Left lung (tissue), 14 donors: ENCODE measurements at places on chromosomes 12 and 14.
A peak's percentile ranks its signal among the peaks of the same experiment; 100 is the strongest.

DNA sequence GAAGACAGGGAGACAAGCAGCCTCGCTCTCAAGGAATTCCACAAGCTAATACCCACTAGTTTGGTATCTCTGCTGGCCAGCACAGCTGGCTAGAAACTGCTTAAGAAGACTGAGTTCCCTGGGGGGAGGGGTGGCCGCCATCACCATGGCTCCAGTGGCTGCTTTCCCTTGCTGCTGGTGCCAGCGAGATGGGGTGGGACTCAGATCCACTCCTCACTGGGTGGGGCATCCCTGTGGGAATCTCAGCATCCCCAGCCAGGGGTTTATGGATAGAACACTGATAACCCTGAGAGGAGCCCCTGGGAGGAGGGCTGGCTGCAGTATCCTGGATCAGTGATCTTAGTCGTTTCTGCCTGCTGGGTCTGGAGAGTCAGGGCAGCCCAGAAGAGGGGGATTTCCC is 170.6 kb upstream of the MDGA2 start:
- no peak for DNase-seq

DNA sequence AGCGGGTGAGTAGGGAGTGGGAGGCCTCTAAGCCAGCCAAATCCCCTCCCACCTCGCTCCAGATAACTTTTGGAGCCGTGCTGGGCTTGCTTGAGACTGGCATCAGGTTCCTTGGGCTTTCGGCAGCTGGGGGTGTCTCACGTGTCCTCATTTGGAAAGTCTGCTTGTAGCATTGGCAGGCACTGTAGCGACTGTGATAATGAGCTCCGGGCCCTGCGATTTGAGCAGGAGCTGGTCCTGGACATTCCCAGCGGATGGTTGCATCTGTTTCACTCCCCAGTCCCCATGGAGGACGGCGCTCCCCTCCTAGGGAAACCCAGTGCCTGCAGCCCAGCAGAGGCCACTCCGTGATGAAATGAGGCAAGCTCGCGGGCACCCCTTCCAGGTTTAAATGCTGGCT is 49.4 kb downstream of the DGLUCY start:
- no peak for DNase-seq

- no peak for DNase-seq
These were observed 22.1 kb downstream of the FGD6 start for GRCh38 chr12:95195122-95195521.

DNA sequence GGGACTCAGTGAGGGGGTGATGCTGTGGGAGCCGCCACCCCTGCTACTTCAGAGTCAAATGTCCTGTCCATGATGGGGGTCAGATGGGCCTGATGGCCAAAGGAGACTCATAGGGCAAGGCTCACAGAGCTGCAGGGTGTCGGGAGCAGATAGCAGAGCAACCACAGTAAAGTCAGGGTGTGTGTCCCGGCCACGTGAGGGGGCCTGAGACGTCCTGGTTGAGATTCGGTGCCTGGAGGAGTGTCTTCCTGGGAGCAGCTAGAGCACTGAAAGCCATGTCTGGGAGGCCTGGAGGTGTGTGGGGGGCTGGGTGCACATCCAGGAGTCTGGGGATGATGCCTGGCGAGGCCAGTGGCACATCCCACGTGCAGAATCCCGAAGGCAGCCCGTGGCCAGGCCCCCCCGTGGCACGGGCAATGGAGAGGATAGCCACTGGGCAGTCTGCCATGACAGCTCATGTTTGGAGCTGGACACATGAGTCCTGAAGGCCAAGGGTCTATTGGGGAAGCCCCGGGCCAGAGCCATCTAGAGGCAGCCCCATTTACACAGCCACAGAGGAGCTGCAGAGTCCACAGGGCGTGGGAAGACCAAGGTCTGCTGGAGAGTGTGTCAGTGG is 308.0 kb upstream of the SFSWAP start:
- no peak for DNase-seq

GRCh38 chr12:82948491-82948890 is 261.8 kb downstream of the TMTC2 start:
- DNase-seq = no peak

- DNase-seq = no peak
These were observed 97.8 kb downstream of the TMEM30B start for GRCh38 chr14:61183196-61183885.

DNA sequence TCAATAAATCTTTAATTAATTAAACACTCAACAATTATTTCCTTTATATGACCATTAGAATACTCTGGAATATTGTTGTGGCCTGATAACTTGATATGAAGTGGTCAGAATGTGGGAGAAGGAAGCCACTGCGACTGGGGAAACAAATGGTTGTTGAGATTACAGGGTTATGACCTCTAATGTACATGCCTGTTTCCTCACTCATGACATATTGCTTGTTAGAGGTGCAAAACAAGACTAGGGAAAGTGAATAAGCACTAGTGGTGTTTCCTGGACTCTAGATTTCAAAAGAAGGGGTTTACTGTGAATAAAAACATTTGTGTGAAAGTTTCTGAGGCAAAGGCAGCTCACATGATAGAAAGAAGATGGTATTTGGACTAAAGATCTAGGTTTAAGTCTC is 53.3 kb downstream of the STAB2 start:
- DNase-seq = no peak

- no peak for DNase-seq
These were observed 13.1 kb downstream of the AKAP6 start for GRCh38 chr14:32341947-32342846.

- no peak for DNase-seq
These were observed 154.1 kb upstream of the ATP2B1 start for GRCh38 chr12:89862511-89863445.

DNA sequence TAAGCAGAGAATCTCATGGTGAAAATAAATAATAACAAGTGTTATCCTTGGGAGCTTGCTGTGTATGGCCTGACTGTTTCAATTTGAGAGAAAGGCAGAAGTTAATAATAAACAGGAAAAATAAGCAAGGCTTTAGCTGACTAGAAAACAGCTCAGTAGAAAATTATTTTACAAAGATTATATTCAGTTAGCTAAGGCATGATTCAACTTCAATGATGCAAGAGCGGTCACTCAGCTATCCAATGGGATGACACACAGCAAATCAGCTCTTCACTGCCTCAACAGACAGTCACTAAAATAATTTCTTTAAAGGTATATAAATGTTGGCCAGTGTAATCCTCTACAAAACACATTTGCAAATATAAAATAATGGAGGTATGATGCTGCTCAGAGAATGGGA is 18.6 kb downstream of the GSTZ1 start:
- no peak for DNase-seq

- no peak for DNase-seq
These were observed 424 bp downstream of the IGF1 start for GRCh38 chr12:102479939-102480338.

DNA sequence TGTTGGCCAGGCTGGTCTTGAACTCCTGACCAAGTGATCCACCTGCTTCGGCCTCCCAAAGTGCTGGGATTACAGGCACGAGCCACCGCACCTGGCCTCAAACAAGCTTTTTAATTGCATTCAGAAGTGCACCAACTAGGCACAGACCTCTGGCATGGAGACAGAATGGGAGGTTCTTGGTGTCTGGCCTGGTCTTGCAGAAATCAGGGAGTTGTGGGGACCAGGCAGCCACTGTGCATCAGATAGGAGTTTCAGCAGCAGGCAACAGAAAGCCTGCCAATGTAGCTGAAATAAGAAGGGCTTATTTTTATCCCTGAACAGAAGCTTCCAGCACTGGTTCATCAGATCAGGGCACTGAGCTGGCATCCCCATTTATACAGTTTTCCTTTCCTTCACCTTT is 22.2 kb upstream of the TCL1B start:
- DNase-seq = no peak

GRCh38 chr12:3427956-3428355 is 63.0 kb upstream of the PRMT8 start:
- DNase-seq = no peak

DNA sequence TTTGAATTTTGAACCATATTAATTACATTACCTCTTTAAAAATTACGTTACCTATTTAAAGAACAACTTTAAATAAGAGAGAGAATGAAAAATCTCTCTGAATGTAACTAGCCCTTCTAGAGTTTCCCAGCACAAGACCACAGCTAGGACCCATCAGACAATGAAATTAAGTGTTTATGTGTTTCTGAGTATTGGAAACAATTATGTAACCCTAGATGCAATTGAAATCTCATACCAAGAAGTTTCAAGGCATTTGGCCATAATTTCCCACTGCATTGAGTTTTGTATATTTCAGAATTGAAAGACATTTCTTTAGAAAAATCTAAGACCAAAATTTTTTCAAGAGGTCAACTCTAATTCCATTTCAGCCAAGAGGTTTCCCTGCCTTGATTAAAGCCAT is 47.1 kb downstream of the SERPINA3 start:
- no peak for DNase-seq

DNA sequence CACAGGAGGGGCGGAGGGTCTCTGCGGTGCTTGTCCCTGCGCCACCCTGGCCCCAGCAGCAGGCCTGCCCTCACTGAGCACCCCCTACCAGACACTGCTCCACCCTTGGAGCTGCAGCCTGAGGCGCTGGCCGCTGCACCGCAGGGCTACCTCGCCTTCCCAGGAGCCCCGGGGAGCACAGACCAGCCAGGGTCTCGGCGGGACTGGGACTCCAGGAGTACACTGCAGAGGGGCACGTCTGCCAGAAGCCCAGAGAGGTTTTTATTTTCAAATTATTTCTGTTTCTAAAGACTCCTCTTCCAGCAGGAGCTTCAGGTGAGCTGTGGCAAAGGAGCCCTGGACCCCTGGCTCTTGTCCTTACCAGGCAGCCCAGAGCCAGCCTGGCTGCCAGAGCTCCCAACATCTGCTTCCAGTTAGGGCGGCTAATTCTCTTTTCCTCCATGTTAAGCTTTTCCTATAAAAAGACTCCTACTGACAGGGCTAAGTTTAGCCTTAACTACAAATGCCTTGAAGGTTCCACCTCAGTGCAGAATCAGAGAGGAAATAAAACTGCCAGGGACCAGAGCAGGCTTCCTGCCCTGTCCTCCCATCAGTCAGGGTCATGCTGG is 26.4 kb downstream of the DEGS2 start:
- no peak for DNase-seq

DNA sequence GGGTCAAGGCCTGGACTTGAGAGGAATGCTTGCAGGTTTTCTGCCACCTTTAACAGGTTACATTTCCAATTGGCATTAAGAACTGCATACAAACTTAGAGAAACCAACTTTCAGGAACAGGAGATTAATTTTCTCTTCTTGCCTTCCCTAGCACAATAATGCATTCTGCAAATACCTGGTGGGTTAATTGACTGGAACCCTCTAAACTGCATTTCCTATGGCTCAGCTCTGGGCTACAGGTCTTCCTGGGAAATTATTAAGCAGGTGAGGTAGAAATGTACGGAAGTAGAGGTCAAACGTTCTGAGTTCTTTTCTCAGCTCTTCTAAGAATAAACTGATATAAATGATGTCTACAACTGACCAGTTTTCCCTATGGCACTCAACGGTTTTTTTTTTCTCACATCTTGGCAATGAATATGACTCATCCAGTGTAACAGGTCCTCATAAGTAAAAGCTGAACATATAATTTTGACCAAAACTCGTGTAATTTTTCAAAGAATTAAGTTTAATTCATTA is 144.9 kb upstream of the PELI2 start:
- DNase-seq = no peak

DNA sequence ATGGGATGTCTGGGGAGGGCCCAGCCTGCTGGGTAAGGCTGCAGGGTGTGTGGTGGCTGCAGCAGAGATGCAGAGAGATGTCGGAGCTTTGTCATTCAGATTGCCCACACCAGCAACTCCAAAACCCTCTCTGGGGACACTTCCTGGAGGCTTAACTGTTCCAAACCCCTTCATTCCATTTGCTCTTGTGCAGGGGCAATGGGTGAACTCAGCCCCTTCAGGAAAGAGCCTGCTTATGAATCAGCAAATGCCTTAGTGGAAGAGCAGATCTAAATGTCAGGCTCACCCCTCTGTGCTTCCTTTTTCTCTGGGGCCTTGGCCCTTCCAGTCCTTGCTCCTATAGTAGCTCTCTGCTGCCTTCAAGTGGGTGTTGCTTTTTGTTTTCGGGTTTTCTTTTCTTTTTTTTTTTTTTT is 36.7 kb upstream of the GPATCH2L start:
- DNase-seq = no peak

GRCh38 chr12:47478426-47478825 is 227.4 kb downstream of the RPAP3 start:
- no peak for DNase-seq

DNA sequence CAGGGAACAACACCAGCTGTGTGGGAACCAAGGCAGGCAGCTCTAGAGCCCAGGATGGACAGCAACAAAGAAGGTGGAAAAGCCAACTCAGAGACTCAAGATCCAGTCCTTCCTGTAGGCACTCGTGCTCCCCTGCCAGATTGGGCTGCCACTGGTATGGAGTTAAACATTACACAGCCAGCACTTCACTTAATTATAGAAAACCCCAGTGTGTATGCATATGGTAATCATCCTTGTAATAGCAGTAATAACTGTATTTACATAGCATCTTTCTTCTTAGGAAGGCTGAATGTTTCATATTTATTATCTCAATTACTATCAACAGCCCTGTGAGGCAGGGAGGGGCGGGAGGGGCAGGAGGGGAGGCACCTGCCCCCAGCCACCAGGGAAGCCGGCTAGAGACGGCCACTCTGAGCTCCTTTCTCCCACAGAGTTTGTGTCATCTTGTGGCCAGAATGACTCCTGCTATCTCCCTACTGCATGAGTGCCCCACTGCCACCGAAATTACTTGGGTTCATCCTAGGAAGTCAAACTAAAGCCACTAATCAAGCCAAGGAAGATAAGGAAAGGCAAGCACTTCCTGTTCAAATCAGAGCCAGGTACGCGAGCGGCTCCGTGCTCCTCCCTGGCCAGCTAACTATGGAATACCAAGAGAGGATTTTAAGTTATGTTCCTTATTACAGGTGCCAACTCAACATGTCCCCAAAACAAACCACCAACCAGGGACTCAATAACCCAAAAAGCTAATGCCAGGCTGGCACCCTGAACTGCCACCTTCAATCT is 15.7 kb upstream of the RAB35 start:
- no peak for DNase-seq

- DNase-seq = no peak
These were observed 68.0 kb downstream of the NIN start for GRCh38 chr14:50762931-50763300.

- peak; percentile 49 for DNase-seq
These were observed 252.3 kb downstream of the EFCAB11 start for GRCh38 chr14:89702073-89702875.

GRCh38 chr12:120866108-120866507 is 38.0 kb downstream of the SPPL3 start:
- no peak for DNase-seq
